ENCODE measurements at places on chromosomes 2 and 18. TPM values are rescaled to one million over a fixed set of nuclear protein-coding genes. Genes with fewer than 3 reads are reported as not detected.
A peak's percentile ranks its signal among the peaks of the same experiment; 100 is the strongest.

Gene AMER3
- not detected for total RNA-seq

Gene KIDINS220
- total RNA-seq = 33.2 TPM

DNA sequence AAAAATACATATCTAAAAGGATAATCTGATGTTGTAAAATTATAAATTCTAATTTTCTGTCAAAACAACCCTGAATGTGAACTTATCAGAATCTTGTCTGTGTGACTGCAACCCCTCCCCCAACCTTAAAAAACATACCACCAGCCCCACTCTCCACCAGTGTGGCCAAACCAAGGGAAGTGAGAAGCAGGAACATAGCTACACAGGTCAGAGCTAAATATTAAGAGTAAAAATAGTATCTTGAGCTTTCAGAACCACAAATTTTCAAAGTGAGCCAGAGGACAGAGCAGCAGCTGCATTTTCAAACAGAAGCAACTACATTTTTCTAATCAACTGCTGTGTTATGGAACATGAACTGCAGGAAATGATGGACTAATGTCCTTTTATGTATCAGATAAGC lies 156.7 kb downstream of the SLC4A10 start:
- no peaks in the 10 kb centered on the region for H3K36me3 ChIP-seq
- H3K27ac ChIP-seq = no peak overlapping the region
- H3K27me3 ChIP-seq = no peaks in the 10 kb centered on the region
- no peaks in the 10 kb centered on the region for H3K4me1 ChIP-seq
- no peak overlapping the region for H3K4me3 ChIP-seq

DNA sequence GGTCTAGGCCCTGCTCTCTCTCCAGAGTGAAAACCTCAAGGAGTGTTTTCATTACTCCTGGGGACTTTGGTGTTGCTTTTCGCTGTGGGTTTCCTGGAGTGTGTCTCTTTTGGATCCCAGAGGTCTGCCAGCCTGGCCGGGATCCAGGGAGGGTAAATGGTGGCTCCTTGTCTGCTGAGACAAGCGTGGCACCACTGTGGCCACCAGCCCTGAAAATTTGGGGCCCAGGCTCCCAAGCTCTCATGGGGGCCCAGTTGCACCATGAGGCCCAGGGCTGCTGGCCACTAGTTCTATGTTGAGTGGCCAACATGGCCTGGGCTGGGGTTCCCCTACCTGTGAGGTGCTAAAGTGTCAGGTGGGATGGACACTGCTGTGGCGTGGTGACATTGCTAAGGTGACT lies 144.8 kb downstream of the CTIF start:
- H3K36me3 ChIP-seq = peaks cover 3% of the 10 kb centered on the region
- no peaks in the 10 kb centered on the region for H3K4me1 ChIP-seq
- no peak for DNase-seq
- no peak overlapping the region for H3K27ac ChIP-seq

DNA sequence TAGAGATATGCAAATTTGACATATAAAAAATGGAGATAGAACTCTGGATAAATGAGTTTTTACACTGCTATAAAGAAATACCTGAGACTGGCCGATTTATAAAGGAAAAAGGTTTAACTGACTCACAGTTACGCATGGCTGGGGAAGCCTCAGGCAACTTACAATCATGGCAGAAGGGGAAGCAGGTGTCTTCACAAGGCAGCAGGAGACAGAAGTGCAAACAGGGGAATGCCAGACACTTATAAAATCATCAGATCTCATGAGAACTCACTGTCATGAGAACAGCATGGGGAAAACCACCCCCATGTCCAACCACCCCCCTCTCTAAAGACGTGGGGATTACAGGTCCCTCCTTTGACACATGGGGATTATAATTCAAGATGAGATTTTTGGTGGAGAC lies 1540.2 kb upstream of the SLC39A10 start:
- no peaks in the 10 kb centered on the region for H3K4me1 ChIP-seq
- no peak overlapping the region for H3K4me3 ChIP-seq
- H3K27me3 ChIP-seq = no peaks in the 10 kb centered on the region
- H3K36me3 ChIP-seq = no peaks in the 10 kb centered on the region
- H3K27ac ChIP-seq = no peak overlapping the region

Gene XDH
- total RNA-seq = 0.16 TPM

DNA sequence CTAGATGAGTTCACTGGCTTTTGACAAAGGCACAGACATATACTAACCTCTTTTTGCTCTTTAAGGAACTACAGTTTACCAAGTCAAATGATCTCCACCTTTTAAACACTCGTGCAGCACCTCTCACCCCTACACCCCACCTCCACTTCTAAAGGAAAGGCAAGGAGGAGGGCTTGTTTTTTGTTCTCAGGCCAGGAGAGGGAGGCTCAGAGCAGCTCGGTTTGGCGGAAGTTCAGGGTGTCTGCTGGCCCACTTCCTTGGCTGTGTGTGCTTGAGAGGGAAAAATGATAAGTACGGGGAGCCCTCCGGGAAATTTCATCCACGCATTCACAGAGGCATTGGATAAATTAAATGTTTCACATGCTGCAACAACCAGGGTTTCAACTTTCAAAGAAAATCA lies 667.9 kb downstream of the BCL11A start:
- H3K27ac ChIP-seq = no peak overlapping the region
- H3K4me3 ChIP-seq = no peak overlapping the region
- H3K36me3 ChIP-seq = no peaks in the 10 kb centered on the region
- peaks cover 16% of the 10 kb centered on the region for H3K4me1 ChIP-seq
- no peak for DNase-seq

DNA sequence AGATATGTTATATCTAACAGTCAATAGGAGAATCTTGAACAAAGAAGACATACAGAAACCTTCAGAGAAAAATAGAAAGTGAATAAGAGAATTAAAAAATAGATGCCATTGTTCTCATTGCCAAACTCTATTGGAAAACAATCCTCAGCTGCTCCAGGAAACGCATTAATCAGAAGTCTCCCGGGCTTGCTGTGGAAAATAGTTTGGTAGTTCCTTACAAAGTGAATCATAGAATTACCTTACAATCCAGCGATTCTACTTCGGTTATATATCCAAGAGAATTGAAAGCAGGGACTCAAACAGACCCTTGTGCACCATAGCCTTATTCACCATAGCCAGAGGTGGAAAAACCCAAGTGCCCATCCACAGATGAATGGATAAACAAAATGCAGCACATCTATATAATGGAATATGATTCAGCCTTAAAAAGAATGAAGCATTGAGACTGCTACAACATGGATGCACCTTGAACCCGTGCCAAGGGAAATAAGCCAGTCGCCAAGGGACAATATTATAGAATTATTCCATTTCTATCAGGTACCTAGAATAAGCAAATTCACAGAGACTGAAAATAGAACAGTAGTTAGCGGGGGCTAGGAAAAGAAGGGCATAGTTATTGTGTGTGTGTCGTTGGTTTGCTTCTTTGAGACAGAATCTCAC lies 21.9 kb upstream of the CHRNA1 start:
- peaks cover 6% of the 10 kb centered on the region for H3K4me1 ChIP-seq
- no peaks in the 10 kb centered on the region for H3K36me3 ChIP-seq
- no peak for DNase-seq
- no peaks in the 10 kb centered on the region for H3K27me3 ChIP-seq
- no peak overlapping the region for H3K4me3 ChIP-seq

Gene ALK
- not detected for total RNA-seq

DNA sequence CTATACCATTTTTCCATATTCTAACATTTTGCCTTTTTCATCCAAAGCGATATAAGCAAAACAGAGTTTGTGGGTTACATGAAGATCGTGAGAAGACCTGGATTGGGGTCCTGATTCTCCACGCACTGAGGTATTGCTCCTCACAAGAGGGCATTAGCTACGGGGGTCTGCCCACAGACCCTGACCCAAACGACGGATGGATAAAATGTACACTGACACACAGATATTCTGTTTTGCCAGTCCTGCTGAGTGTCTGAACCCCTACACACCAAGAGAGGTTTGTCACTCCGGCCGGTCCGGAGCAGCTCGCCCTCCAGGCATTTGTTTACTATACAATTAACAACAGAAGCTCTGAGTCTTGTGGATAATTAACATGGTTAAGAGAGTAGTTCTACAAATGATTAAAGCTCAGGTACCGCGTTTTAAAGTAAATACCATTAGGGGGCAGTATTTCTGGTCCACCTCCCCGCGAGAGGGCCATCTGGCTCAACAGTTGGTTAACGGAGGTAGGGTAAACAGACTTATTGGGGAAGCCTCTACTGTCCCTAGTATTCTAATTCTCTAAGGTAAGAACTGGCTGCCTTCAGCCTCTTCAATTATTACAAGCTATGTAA lies 28.4 kb downstream of the SCYGR8 start:
- no peaks in the 10 kb centered on the region for H3K27me3 ChIP-seq
- peaks cover 2% of the 10 kb centered on the region for H3K36me3 ChIP-seq
- H3K4me1 ChIP-seq = peaks cover 19% of the 10 kb centered on the region
- DNase-seq = no peak

DNA sequence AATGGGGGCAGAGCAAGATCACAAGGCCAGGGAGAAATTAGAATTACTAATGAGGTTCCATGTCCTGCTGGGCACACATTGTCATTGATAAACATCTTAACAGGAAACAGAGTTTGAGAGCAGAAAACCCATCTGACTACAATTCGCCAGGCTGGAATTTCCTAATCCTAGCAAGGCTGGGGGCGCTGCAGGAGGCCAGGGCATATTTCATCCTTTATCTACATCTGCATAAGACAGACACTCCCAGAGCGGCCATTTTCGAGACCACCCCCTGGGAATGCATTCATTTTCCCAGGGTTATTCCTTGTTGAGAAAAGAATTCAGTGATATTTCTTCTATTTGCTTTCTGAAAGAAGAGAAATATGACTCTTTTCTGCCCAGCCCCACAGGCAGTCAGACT lies 152.7 kb downstream of the SUCLG1 start:
- no peaks in the 10 kb centered on the region for H3K36me3 ChIP-seq
- H3K4me3 ChIP-seq = no peak overlapping the region
- no peak for DNase-seq
- H3K27me3 ChIP-seq = peaks cover 43% of the 10 kb centered on the region
- no peak overlapping the region for H3K27ac ChIP-seq

GRCh38 chr2:108640731-108641130 lies 78.6 kb upstream of the RANBP2 start:
- DNase-seq = no peak
- H3K4me3 ChIP-seq = peak overlapping the region; percentile 28
- peak overlapping the region; percentile 86 for H3K27ac ChIP-seq
- peaks cover 5% of the 10 kb centered on the region for H3K36me3 ChIP-seq

DNA sequence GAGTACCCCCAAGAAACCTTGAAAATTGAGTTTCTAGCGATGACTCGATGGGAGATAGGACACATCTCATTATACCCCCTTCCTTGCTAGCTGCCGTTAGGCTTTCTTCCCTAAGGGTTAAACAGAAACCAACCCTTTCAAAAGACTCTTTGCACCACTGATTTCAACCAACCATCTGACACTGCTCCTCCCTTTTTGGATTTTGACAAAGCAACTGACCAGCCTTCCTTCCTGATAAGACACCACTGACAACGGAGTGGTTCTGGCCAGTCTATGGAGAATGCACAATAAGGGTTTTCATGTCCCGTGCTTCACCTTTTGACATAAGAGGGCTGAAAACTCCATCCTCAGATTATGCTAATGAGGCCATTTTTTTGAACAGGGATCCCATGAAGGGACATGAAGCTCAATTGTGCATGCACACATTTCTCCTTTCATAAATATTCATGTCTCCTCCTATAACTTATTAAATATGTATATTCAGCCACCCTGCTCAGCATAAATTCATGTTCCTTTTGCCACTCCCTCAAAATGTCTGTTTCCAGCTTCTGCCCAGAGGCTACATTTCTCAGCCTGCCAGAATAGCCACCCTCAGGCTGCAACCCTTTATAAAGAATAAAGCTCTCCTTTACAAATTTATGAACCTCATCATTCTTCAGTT lies 52.8 kb upstream of the SLC35F5 start:
- no peak overlapping the region for H3K4me3 ChIP-seq
- H3K27me3 ChIP-seq = no peaks in the 10 kb centered on the region
- no peaks in the 10 kb centered on the region for H3K4me1 ChIP-seq
- DNase-seq = no peak

DNA sequence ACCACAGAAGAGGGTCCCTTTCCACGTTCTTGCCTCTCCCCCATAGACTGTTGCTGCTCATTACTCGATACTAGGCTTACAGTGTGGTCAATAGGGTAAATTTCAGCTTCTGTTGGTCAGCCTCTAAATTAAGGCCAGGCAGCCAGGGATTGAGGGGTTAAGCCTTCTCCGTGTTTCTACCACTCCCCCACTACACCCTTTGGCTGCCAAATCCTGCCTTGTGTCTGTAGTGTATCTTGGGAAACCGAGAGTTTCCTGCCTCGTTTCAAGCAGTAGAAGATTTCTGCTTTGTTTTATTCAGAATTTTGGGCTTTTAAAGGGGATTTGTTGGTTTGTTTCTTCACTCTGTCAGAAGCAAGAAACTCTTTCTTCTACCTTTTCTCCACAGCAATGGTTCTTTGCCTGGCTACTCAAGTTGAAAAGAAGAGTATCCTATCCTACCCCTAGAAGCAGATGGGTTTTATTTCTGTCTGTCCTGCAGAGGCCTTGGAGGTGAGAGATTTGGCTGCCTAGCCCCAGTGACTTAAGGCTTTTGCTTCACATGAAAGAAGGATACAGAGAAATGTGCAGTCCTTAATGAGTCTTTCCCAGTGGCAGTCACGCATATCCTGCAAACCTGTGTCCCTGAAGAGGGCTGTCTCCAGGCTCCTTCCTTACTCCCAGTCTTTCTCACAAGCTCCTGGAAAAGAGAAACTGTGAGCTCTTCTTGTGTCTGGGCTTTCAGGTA lies 261.5 kb upstream of the TANK start:
- no peaks in the 10 kb centered on the region for H3K36me3 ChIP-seq
- H3K27ac ChIP-seq = no peak overlapping the region
- H3K4me3 ChIP-seq = no peak overlapping the region
- no peaks in the 10 kb centered on the region for H3K4me1 ChIP-seq
- peaks cover 15% of the 10 kb centered on the region for H3K27me3 ChIP-seq

- no peaks in the 10 kb centered on the region for H3K36me3 ChIP-seq
- no peaks in the 10 kb centered on the region for H3K27me3 ChIP-seq
- H3K27ac ChIP-seq = no peak overlapping the region
- H3K4me1 ChIP-seq = no peaks in the 10 kb centered on the region
- H3K4me3 ChIP-seq = no peak overlapping the region
Observed at GRCh38 chr2:128603411-128603924, 284.8 kb upstream of the HS6ST1 start.

- no peak overlapping the region for H3K4me3 ChIP-seq
- no peak overlapping the region for H3K27ac ChIP-seq
- DNase-seq = no peak
- peaks cover 51% of the 10 kb centered on the region for H3K27me3 ChIP-seq
- H3K4me1 ChIP-seq = peaks cover 5% of the 10 kb centered on the region
Observed at GRCh38 chr18:50183556-50183955, 11.4 kb downstream of the MYO5B start.

DNA sequence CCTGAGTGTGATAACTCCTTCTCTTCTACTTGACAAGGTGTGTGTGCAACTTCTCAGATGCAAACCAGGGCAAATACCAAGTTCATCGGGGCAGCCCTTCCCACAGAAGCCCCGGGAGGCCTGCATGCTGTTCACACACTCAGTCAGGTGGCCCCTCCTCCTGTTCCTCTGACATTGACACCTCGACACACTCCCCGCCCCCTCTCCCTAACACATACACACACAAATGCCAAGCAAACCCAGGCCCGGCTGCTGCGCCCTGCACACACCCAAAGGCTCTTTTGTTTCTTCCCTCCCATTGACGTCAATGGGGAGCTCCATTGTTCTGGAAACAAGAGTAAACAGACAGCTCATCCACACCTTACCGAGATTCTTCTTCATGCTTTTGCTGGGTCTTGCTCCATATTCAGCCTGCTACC lies 1.7 kb upstream of the PER2 start:
- H3K27ac ChIP-seq = peak overlapping the region; percentile 95
- peaks cover 10% of the 10 kb centered on the region for H3K27me3 ChIP-seq
- H3K4me1 ChIP-seq = peaks cover 29% of the 10 kb centered on the region
- H3K4me3 ChIP-seq = peak overlapping the region; percentile 97
- no peak for DNase-seq

Measured in T-helper 17 cell (primary cell).